Fibroblast of skin of scalp (primary cell): ENCODE measurements at places on chromosomes 16 and 17.

DNA sequence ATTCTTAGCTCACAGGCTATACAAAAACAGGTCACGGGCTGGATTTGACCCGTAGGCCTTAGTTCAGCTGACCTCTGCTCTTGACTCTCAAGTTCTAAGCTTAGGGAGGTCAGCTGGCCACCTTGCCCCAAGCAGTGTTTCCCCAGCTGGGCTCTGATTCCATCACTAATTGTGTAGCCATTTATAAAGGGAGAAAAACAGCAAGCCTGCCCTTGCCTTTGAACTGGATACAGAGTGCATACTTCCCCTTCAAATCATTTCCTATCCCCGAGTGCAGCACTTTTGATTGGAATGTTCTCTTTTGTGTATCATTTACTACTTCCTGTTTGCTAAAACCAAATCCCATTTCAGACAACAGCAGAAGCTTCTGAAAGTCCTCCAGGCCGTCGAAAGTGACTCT lies 153.6 kb downstream of the KATNIP start:
- DNase-seq, result no peak

- DNase-seq, result no peak
Observed at GRCh38 chr16:22285080-22285479, 12.1 kb upstream of the POLR3E start.

DNA sequence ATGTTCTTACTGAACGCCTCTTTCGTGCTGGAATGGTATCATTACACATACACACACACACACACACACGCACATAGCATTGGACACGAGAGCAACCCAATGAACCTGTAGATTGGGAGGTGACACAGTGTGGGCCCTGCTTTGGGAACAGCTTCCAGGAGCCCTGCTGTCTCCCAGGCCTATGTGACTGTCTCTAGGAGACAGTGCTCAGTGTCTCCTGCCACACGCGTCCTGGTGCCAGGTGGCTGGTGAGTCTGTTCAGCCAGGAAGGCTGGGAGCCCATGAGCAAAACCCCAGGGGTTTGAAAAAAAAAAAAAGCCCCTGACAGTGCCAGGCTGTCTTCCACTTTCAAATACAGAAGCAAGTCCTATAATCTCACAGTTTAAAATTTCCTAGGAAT lies 2.4 kb upstream of the SPOP start:
- no peak for DNase-seq

DNA sequence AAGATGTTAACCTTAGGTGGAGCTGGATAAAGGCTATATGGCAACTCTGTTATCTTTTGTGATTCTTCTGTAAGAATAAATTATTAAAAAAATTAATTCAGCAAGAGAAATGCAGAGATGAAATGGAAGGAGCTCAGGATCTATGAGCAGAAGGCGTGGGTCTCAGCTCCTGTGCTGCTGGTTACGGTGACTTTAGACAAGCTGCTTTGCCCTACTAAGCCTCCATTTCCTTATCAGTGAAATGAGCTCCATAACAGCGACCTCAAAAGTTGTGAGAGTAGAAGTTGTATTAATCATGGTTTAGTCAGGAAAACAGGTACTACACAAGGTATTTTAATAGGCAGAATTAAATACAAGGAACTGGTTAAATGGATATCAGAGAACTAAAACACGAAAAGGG lies 48.2 kb upstream of the FOXJ1 start:
- DNase-seq, result no peak

- peak; percentile 64 for DNase-seq
Observed at GRCh38 chr16:58755989-58756649, 22.0 kb upstream of the GOT2 start.

GRCh38 chr16:49836218-49836617 lies 19.7 kb downstream of the ZNF423 start:
- no peak for DNase-seq

DNA sequence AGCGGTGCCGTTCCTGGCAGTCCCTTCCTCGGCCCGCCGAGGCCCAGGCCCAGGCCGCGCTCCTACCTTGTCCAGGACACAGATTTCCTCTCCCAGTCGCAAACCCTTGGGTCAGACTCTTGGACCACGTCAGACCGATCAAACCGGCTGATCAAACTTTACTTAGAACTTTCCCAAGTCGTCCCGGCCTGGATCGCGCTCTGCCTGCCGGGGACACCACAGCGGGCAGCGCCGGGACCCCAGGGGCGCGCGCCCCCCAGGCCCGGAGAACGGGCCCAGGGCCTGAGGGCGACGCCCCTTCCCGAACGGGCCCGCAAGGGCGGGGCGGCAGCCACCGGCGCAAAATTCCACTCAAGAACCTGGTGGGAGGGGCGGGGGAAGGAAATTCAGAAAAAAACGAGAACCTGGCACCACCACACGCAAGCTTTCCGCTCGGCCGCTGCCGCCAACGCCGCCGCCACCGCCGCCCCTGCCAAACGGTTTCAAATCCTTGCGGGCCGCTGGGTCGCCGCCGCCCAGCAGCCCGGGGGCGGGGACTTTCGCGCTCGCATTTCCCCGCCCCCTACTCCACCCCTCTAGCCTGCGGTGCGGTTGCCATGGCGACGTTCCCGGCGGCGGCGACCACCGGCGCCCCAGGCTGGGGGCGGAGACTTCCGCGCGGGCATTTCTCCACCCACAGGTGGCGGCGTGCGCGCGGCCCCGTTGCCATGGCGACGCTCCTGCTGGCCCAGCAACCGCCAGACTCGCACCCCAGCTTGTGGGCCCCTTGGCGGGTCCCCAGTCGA lies at the start of gene CEP112:
TSS of gene CEP112 (minus strand) at position 541 of the 785 bp plus-strand sequence.
- peak; percentile 72 for DNase-seq

DNA sequence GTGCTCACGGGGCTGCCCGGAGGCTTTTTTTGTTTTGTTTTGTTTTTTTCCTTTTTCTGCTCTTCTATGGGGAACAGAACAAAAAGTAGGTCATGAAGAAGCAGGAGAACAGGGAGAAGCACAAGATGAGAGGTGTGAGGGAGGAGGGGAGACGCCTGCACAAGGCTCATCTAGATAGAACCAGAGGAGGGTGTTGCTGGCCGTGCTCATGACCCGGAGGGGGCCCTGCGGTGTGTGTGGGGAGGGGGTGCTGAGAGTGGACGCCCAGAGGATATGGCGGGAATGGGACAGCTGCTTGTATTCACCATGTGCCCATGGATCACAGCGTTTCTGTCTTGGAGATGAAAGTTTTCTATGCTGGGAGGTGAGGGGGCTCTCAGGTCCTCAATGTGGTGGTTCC lies 183.7 kb downstream of the FOXL1 start:
- DNase-seq, result no peak

DNA sequence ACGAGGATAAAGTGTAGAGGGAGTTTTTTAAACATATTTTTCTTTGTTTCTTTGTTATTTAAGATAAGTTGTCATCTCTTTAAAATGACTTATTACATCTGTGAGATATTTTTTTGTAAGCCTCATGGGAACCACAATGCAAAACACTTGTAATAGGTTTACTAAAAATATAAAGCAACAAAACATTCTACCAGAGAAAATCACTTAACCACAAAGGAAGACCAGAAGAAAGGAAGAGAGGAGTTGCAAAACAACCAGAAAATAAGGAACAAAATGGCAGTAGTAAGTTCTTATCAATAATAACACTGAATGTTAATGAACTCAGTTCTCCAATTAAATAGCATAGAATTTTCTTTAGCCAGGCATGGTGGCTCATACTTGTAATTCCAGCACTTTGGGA lies 22.9 kb downstream of the DHRS7B start:
- no peak for DNase-seq

- no peak for DNase-seq
Observed at GRCh38 chr17:40315206-40315605, 6.2 kb downstream of the RARA start.

DNA sequence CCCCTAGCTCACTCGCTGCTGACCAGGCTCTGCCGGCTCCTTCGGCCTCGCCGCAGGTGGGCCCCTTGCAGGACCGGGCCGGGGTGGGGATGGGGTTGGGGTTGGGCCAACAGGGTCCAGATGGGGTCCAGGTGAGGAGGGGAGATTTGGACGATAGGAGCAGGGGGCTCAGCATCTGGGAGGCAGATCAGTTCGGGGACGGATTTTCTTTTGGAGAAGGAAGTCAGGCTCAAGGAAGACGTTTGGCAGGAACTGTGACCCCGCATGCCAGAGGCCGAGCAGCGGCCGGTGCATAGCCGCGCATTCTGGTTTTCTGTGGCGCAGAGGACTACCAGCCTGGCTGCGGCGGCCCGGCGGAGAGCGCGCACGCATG lies 845 bp upstream of the ALDOA start:
- DNase-seq, result no peak

DNA sequence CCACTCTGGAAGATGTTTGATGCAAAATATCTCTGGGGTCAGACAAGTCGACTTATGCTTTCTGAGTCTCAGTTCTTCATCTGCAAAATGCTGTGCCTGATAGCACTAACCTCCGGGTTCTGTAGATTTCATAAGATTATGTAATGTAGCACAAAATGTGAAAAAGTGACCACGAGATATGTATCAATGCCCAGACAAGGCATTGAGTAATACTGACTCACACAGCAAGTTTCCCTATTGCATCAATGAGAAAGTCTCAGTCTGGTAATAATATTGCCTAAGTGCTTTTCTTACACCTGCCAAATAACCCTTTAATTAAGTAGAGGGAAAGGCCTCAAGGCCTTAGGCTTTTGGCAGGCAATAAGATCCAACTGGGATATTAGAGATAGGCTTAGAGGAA lies 41.4 kb upstream of the MMP2 start:
- peak; percentile 41 for DNase-seq

- DNase-seq, result no peak
Observed at GRCh38 chr16:46828292-46828691, 2.7 kb downstream of the C16orf87 start.

DNA sequence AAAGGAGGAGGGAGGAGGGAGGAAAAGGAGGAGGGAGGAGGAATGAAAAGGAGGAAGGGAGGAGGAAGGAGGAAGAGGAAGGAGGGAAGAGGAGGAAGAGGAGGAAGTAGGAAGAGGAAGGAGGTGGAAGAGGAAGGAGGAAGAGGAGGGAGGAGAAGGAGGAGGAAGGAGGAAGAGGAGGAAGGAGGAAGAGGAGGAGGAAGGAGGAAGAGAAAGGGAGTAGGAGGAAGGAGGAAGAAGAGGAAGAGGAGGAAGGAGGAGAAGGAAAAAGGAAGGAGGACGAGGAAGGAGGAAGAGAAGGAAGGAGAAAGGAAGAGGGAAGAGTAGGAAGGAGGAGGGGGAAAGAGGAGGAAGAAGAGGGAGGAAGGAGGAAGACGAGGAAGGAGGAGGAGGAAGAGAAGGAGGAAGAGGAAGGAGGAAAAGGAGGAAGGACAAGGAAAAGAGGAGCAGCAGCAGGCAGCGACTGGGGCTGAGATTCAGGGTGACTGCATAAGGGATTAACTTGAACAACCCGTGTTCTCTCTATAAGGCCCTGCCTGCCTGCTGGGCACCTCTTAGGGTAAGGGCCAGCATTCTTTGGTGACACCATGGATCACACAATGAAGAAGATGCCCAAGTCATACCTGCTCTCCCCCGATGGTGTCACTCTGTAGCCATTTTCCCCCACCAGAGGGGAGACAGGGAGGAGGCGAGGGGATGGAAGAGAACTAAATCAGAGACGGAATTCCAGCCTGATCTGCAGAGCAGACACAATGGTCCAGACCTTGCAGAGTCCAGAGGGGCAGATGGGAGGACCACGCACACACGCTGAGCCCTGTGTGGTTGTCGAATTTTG lies 1.4 kb upstream of the IL34 start:
- DNase-seq, result no peak

DNA sequence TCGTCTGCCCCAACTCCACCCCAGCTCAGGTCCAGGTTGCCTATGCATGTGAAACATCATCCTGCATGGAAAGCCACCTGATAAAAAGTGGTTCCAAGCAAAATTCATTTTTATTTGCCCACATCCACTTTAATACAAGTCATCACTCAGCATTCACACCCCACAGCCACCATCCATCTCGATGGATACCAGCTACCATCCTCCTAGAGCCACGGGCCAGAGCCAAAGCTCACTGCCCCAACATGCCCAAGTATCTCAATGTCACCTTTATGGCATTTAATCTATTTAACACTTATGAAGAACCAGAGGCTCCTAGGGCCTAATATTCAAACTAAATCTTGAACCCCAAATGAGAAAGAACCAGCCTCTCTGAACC lies 70.5 kb downstream of the COPRS start:
- DNase-seq, result no peak

DNA sequence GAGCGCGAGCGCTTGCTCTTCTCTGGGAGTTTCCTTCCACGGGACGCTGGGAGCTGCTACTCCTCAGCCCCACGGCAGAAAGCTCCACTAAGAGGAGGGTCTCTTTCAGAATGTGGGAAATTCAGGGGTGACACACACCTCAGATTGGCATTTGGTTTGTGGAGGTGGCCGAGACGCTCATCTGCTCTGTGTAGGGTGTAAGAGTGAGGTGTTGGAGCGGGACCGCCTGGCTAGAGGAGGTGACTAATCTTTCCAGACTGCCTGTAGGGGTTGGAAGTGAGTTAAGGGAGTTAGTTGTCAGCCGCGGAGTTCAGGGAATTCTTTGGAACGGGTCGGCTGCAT lies 735 bp downstream of the PSMD11 start:
- peak; percentile 57 for DNase-seq

- DNase-seq, result peak; percentile 11
Observed at GRCh38 chr17:73592501-73592961, 51.7 kb downstream of the SDK2 start.

DNA sequence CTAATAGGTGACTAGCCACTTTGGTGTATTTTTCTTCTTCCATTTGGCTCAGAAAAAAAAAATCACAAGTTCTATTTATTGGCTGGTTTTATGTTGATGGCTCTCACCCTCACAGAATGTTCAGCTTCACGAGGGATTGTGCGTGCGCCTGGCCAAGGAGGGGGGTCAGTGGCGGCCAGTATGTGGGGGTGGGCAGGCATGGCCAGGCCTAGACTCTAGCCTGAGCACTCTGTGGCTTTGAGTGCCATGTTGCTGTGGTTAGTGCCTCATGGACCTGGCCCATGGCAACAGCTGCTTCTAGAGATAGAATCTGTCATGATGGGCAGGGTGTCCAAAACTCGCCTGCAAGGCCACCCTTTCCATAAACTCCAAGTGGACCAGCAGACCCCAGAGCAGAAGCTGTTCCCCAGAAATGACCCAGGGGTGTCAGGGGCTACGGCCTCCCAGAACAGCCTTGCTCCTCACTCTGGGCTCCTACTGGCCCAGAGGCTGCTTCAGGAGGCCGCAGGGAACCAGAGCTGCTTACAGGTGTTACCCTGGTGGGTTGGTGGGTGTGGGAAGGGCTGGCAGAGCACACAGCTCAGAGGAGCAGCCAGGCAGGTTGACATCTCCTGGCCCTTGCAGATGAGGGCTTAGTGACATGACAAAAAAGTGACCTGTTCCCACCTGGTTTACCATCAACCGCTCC lies 124.9 kb downstream of the SOCS1 start:
- no peak for DNase-seq

- no peak for DNase-seq
Observed at GRCh38 chr17:40931311-40931710, 6.1 kb downstream of the KRT23 start.
